ENCODE measurements at places on chromosomes 1 and 21. TPM values are rescaled to one million over a fixed set of nuclear protein-coding genes. Genes with fewer than 3 reads are reported as not detected.

The RGS13 gene
- total RNA-seq, result not detected

The LRRC7 gene
- 0.37 TPM for total RNA-seq

The SPATA1 gene
- total RNA-seq, result 0.65 TPM

The GUCA2B gene
- total RNA-seq, result not detected

The CYP2J2 gene
- not detected for total RNA-seq

The DYRK3 gene
- total RNA-seq, result 11.4 TPM

The TRIM58 gene
- total RNA-seq, result 0.17 TPM

The TP73 gene
- total RNA-seq, result not detected

The RAVER2 gene
- total RNA-seq, result 7.5 TPM

The FAM177B gene
- not detected for total RNA-seq

The TFF1 gene
- total RNA-seq, result not detected

The CNR2 gene
- not detected for total RNA-seq

The GRIK1 gene
- total RNA-seq, result 0.34 TPM

The OR2T1 gene
- total RNA-seq, result not detected

The SYCP1 gene
- total RNA-seq, result not detected

The DNASE2B gene
- total RNA-seq, result not detected

The IL20 gene
- not detected for total RNA-seq

The SLC25A34 gene
- 1.7 TPM for total RNA-seq

The CFHR1 gene
- total RNA-seq, result not detected

The SLC1A7 gene
- not detected for total RNA-seq

The KIRREL1 gene
- total RNA-seq, result 35.4 TPM

The IGSF5 gene
- total RNA-seq, result not detected

The SYNC gene
- total RNA-seq, result 16.4 TPM

The SH3D21 gene
- 1.5 TPM for total RNA-seq

The S100A14 gene
- total RNA-seq, result 0.42 TPM

The E2F2 gene
- 1.9 TPM for total RNA-seq

The ERO1B gene
- 4.4 TPM for total RNA-seq

The HSD11B1 gene
- not detected for total RNA-seq

The AKNAD1 gene
- total RNA-seq, result not detected

The IL12RB2 gene
- not detected for total RNA-seq

The WNT2B gene
- 1.3 TPM for total RNA-seq

The NBPF4 gene
- not detected for total RNA-seq

The HHAT gene
- total RNA-seq, result 1.8 TPM

The LRRC38 gene
- 0.09 TPM for total RNA-seq

The GCSAML gene
- not detected for total RNA-seq

The BSND gene
- not detected for total RNA-seq

The OR2T29 gene
- total RNA-seq, result not detected

The NUCKS1 gene
- 160 TPM for total RNA-seq

The SRGAP2B gene
- 142 TPM for total RNA-seq

All from dermis blood vessel endothelial cell (primary cell).